ENCODE measurements at places on chromosomes 2 and 18.

- DNase-seq: no peak
Observed at GRCh38 chr2:69217333-69218080, 169.5 kb downstream of the GFPT1 start.

- DNase-seq: no peak
Observed at GRCh38 chr2:46859482-46859881, 56.1 kb downstream of the MCFD2 start.

DNA sequence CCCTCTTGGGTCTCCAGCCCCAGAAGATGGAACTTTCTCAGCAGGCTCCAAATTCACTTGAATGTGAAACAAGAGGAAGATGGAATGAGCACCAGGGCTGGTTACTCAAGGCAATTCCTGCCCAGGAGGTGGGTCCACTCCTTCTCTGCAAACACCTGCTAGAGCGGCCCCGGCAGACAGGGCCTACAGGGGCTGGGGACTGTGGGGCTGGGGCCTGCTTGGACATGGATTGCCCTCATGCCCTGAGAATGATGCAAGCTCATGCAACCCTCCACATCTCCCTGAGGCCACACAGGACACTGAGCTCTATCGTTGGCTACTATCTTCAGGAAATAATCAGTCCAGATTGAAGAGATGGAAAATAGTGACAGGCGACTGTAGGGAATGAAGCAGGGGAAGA, 39.1 kb downstream of the TFCP2L1 start:
- DNase-seq: no peak

DNA sequence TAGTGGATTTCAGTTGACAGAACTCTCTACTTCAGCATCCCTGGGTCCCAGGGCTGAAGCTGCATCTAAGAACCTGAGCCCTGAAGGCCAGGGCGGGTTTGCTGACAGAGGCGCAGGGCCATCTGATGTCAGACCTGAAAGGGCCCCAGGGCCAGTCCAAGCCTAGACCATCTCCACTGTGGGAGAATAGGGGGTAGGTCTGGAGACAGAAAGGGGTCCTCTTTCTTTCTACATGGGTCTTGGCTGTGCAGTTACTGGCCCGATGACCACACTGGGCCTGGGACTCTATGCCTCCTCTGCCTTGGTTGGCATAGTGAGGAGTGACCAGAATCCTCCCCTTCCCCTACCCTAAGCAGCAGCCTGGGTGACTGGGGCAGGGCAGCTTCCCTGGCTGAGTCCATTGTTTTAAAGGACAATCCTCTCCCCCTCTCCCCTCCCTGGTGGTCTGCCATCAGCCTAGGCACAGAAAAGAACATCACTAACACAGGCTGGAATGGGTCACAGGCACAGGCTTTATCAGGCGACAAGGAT, 34.5 kb downstream of the HS1BP3 start:
- DNase-seq: no peak

GRCh38 chr2:216606551-216607276, 26.5 kb upstream of the IGFBP2 start:
- no peak for DNase-seq

DNA sequence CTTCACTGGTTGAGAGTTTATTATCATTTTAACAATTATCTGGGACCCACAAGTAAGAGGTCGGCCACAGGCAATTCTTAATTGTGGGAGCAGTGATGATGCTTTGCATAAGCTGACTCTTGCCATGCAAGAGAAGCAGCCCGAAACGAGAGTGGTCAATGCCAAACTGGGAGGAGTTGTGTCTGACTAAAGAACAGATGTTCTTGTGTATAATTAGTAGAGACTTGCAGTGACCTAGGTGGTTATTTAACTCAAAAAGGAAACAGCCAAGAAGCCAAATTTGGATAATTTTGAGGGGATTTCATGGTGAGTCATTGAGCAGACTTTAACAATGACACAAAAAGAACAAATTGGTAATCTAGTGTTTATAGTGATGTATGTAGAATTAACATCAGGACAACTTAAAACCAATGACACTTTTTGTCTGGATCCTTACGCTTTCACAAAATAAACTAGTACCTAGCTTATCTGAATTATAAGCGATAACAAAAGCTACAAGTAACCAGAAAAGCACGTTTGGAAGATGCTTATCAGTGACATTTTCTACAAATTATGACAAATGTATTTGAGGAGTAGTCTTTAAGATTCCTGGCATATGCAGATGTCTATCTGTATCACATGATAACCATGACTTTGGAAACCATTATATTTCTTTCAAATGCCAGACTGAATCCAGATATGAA, 184.7 kb upstream of the DLGAP1 start:
- DNase-seq: no peak

DNA sequence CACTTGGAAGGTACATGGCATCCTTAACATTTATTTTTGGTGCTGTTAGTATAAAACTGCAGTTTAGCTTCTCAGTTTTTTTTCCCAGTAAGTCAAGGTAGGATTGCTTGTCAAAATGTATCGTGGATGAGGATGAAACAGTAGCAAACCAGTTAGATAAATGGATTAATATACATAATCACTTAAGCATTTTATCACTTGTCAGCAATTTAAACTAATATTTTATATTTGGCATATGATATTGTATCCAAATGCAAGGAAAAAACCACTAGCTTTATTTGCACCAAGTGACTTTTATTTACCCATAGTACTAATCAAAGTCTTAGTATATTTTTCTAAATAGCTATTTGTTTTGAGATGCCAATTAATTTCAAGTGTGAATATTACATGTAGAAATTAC, 137.7 kb upstream of the XIRP2 start:
- DNase-seq: no peak

DNA sequence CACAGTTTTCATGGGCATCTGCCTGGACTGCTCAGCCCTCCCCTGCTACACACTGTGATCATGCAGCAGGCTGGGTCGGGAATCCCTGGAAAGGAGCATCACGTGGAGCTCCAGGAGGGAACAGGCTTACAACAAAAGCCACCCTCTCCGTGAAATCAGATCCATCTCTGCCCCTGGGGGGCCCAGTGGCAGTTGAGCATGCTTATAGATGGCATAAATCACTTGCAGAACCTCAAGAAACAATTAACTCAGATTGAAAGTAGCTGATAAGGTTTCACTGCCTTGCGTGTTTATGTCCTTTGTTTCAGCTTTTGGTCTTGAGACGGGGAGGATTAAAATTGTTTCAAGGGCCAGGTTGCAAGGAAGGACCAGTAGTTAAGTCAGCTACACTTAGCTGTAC, 354.8 kb upstream of the MEIS1 start:
- no peak for DNase-seq

DNA sequence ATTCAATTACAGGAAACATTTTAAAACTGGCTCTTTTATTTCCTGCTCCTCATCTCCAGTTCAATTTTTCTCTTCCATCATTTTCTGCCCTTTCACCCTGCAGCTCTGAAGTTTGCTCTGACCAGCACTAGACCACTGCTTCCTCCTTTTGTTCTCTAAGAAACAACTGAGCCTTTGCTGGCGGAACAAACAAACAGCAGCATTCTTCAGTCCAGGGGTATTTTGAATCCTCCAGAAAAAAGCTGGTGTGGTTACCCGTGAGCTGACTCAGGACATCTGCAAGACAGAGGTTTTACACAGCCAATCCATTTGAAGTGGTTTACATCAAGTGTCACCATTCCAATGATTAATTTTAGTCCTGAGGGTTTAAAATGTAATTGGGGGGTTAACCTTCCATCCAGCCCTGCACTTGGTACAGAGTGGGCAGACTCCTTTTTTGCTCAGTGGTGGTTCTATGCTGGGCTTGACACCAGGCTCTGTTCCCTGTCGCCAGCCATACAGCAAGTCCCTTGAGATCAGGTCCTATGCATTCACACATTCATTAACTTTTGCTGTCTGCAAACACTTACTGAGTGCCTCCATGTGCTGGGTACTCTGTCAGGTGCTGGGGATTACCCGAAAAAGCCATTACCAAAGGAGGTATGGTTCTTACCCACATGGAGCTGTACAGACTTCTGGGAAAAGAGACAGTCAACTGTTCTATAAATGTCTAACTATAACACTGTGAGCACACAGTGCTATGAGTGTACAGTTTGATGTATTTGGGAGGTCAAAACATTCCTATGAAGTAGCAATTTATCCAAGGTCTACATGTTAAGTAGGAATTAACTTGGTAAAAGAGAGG, 909.4 kb upstream of the GYPC start:
- DNase-seq: no peak

GRCh38 chr18:57738078-57738477, 65.0 kb downstream of the ATP8B1 start:
- DNase-seq: no peak

DNA sequence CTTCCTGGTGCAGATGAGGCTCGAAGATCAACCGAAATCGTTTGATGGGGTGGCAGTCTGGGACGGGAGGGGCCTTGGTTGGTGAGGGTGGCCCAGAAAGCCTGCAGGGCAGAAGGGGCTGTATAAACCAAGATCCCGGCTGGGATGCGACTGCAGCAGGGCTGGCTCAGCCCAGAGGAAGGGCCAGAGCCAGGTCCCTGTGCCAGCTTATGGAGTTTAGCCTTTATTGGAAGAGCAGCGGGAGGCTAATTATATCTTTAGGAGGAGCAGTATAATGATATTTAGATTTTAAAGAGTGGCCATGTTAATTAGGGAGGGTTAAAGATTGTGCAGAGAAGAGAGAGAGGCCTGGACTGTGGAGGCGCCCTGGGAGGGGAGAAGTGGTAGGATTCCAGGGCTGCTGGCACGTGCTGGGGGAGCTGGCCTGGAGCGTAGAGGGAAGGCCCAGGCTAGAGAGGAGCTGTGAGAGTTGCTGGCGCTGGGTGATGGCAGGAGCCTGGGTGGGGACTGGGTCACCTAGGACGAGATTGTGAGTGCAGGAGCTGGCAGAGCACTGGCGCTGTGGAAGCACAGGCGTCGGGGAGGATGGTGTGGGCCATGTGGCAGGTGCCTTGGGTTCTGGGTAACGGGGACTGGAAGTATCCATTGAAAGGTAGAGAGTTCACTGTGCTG, 25.1 kb downstream of the TRAF3IP1 start:
- no peak for DNase-seq

GRCh38 chr2:101197215-101197745, 46.1 kb upstream of the TBC1D8 start:
- no peak for DNase-seq

GRCh38 chr2:240326246-240326645, 109.2 kb upstream of the GPC1 start:
- DNase-seq: no peak

DNA sequence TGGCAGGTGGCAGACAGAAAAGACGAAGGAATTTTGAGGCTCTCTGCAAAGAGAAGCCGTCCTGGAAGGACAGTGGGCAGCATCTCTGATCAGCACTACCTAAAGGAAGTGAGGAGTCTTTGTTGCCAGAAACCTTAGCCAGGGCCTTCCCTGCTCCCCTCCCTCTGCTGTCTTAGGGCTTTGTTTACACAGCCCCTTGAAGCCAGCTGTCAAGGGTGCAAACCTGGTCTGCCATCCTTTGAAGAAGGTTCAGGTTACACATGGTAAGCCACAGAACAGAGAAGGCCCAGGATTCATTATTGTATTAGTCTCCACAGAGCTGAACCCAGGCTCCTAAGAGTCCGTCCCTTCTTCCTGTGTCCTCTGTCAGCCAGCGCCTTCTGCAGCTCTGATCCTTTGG, 356.7 kb downstream of the TGIF1 start:
- no peak for DNase-seq

DNA sequence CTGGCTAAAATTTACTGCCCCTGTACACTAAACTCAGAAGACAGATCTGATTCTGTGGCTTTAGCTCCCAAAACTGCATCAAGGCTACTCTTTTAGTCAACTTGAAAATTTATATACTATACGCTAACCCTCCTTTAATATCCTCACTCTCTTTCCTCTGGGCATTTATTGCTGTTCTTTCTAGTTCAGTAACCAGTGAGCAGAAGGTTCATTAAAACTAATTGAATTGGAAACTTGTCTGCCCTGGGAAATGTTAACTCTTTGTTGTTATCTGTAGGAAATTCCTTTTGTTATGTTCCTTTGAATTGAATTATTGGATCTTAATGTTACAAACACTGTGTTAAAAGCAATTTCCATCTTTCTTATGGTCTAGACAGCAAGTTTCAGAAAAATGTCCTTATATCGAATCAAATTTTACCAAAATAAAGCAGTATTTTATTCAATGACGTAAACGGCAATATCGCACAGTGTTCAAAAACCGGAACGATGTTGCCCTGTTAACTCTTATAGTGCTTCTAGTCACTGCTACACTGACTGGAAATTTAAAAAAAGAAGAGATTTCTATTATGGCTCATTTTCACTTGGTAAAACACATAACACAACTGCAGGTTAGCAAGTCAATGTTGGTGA, 168.3 kb downstream of the NR4A2 start:
- no peak for DNase-seq

GRCh38 chr2:241759067-241759807, 17.4 kb upstream of the GAL3ST2 start:
- DNase-seq: no peak

- no peak for DNase-seq
Observed at GRCh38 chr18:55376387-55376786, 211.6 kb downstream of the TCF4 start.

DNA sequence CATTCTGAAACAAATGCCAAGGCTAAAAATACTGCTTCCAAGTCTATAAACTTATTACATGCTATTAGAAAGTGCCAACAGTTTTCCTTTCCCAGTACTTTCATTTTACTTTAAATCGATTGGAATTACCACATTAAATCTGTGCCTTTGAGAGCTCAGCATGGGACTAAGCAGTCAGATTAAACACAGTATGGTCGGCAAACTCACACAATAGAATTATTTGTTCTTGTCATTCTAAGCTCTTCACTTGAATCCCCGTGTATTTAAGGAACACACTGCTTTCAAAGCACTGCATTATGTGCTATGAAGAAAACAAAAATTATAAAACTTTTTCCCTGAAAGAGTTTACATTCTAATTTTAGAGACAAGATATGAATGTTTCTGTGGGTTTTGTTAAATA, 444.4 kb upstream of the SLC39A10 start:
- DNase-seq: no peak

DNA sequence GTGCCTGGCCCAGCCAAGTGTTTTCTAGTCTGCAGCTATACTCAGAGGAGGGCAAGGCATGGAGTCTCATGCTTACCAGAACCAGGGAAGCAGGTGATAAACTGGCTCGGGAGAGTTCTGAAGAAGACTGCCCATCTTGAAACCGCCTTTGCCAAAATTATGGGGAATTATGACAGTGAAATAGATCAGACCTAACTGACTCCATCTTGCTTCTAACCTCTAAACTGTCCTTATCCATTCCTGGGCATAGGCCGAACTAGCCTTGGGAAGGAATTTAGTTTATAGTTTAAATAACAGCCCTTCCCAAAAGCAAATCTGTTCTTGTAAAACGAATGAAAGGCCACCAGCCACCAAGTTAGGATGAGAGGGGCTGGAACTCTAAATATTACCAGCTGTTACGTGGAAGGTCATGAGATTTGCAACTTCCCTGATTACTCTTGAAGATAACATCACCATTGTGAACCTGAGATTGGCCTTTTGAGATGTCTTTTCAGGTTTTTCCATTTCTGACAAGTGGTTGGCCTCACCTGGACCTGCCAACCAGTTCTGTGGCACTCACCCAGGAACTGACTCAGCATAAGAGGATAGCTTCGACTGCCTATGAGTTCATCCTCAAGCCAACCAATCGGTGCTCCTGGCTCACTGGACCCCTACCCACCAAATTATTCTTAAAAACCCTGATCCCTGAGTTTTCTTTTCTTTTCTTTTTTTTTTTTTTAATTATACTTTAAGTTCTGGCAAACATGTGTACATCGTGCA, 23.4 kb downstream of the CHCHD5 start:
- no peak for DNase-seq
